ENCODE measurements at places on chromosomes 1 and 21.

DNA sequence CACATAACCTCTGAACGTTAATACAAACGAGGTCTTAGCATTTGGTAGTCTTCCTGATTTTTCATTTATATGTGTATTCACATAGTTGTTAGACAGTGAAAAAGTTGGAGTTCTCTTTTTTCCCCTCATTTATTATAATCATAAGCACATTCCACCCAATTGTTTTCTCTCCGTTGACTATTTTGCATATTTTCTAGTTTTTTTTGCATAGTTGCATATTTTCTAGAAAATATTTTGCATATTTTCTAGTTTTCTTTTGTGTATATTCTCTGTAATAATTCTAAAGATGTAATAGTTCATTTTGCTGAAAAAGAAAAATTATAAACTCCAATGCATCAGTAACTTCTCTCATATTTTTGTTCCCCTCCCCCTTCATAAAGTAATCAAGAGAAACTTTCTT is 47.5 kb downstream of the FYB2 start:
- no peak for DNase-seq

DNA sequence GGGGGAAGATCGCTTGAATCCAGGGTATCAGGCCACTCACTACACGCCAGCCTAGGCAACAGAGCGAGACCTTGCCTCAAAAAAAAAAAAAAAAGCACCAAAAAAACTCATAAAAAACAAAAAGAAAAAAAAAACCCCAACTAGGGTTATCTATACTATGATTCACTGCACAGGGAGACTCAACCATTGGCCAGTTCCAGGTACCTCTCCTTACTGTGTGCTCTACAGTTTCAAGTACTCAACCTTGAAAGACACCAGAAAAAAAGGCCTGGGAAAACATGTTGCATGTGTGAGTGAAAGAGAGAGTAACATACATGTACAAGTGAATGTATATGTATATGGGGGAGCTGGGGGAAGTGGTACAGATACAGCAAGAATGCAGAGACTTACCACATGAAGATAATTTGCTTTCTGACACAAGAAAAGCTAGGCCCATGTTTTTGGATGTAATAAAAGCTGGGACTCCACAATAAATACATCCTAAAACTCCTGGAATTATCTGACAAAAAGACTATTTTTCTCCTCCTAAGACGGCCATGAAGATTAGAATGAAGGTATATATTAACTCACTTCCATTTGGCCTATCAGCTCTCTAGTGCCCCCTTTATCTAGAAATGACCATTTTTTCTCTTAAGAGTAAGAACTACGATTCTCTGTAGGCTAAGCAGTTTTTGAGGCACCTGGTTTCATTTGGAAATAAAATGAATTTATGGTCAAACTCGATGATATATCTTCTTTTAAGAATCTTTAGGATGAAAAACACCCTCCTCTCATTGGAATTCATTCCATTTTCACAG is 52.2 kb downstream of the SLC27A3 start:
- DNase-seq: no peak

GRCh38 chr1:220791956-220792355 is 5.2 kb downstream of the MTARC1 start:
- no peak for DNase-seq

- DNase-seq: no peak
Measured at GRCh38 chr1:21604208-21604957, 64.8 kb downstream of the RAP1GAP start.

DNA sequence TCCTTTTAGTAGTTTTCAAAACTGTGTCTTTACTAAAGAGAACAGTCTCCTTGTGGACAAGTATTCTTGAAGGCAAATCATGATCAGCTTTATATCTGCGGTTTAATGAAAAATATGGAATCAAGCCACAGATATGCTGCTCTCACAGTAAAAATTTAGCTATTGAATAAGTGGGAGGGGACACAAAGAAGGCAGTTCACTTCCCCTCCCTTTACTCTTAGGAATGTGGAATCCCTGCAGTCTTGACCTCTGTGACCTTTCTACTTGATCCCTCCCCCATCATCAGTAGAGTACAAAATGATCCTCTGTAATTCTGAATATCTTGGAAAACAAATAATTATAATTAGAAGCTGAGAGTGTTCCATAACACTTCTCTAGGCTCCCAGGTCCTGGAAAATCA is 136.7 kb upstream of the HOOK1 start:
- no peak for DNase-seq

GRCh38 chr21:16473988-16474387 is 744.2 kb downstream of the USP25 start:
- no peak for DNase-seq

- DNase-seq: no peak
Measured at GRCh38 chr1:160197231-160197630, 6.9 kb downstream of the CASQ1 start.

- DNase-seq: no peak
Measured at GRCh38 chr1:64492424-64492823, 22.5 kb downstream of the CACHD1 start.

- no peak for DNase-seq
Measured at GRCh38 chr21:42561762-42562650, 48.4 kb downstream of the SLC37A1 start.

DNA sequence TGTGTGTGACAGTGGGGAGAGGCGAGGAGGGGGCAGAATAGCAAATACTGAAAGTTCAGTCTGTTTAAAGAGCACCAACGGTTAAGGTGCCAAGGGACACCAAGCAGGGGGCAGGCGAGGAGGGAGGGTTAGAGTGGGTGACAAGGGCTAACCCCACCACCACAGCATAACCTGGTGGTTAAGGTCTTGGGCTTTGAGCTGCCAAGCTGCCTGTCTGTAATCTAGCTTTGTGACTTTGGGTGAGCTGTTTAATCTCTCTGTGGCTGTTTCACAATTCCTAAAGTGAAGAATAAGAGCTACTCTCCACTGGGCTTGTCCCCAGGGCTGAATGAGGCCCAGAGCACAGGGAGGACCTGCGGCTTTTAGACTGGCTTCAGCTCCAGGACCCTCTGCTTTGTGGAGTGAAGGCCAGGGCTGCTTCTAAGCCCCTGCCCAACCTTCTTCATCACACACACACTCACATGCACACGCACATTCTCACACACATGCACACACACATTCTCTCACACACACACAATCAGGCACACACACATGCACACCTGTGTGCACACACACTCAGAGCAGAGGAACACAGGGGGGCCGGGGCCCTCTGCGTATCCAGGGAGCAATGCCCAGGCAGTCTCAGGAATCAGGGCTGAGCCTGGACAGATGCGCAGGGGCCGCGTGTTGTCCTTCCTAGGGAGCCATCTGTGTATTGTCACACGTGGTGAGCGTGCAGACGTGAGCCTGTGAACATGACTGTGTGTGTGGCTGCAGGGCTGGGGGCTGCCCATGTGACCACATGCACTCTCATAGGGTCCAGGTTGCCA is 101.6 kb upstream of the TARDBP start:
- no peak for DNase-seq

DNA sequence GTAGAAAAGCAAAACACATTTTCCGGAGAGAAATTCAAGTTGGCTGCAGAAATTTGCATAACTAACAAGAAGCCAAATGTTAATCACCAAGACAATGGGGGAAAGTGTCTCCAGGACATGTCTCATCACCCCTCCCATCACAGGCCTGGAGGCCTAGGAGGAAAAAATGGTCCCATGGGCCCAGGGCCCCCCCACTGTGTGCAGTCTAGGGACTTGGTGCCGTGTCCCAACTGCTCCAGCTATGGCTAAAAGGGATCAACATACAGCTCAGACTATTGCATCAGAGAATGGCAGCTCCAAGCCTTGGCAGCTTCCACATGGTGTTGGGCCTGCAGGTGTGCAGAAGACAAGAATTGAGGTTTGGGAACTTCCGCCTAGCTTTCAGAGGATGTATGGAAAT is 138.2 kb downstream of the USH2A start:
- DNase-seq: no peak

GRCh38 chr1:114756009-114756892 is 1.5 kb downstream of the CSDE1 start:
- no peak for DNase-seq

GRCh38 chr1:29112705-29113412 is 10.8 kb downstream of the TMEM200B start:
- no peak for DNase-seq

DNA sequence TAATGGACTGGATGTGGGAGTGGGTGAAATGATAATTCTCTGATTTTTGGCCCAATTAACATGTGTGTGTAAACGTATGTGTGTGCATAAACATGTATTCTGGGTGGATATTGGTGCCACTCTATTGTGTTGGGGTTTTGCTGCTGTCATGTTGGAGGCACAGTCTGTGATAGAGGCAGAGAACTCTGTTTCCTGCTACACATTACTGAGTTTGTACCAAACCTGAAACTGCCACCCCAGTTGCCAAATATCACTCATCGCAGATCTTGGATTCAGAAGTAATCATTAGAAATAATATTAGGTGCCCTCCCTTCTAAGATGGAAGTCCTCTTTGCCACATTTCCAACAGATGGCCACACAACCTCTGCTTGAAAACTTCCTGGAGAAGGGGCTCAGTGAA is 13.8 kb downstream of the FASLG start:
- no peak for DNase-seq

DNA sequence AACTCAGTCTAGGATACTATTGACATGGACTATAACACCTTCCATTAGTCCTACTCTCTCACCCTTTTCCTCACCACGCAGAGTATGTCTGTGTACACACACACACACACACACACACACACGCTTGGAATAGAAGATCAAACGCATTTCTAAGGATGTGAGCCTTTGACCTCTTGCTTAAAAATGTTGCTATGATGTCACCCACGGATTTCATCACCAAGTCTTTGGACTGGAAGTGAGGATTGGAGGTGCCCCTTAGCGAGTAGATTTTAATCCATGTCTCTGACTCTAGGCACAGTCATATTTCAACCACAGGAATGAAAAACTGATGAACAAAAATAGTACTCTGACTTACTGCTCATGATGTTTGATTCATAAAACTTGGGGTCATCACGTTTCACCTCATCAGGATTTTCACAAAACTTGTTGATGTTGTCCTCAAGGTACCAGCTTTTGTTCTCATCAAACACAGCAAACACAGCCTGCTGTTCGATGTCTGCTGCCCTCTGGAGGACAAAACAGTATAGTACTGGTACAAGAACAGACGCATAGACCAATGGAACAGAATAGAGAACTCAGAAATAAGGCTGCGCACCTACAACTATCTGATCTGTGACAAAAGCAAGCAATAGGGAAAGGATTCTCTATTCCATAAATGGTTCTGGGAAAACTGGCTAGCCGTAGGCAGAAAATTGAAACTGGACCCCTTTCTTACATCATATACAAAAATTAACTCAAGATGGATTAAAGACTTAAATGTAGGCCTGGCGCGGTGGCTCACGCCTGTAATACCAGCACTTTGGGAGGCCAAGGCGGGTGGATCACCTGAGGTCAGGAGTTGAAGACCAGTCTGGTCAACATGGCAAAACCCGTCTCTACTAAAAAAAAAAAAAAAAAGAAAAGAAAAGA is 39.9 kb downstream of the F5 start:
- DNase-seq: no peak

DNA sequence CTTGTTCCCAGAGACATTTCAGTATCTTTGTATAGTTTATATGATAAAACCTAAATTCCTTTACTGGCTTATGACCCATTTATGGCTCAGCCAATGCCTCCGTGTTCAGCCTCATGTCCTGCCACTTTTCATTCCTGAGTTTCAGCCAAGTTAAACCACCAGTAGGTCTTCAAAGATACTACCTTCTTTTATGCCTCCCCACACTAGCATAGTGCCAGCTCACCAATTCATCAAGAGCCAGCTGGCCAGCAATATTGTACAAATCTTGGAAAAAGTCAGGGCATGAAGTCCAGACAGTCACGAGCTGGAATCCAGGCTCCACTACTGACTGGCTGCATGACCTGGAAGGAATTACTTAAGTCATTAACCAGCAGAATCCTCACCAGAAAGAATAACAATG is 446.0 kb downstream of the GPATCH2 start:
- no peak for DNase-seq

GRCh38 chr1:202625416-202626360 is 84.6 kb downstream of the SYT2 start:
- DNase-seq: no peak

- DNase-seq: no peak
Measured at GRCh38 chr1:69244211-69244610, 323.5 kb upstream of the LRRC7 start.

DNA sequence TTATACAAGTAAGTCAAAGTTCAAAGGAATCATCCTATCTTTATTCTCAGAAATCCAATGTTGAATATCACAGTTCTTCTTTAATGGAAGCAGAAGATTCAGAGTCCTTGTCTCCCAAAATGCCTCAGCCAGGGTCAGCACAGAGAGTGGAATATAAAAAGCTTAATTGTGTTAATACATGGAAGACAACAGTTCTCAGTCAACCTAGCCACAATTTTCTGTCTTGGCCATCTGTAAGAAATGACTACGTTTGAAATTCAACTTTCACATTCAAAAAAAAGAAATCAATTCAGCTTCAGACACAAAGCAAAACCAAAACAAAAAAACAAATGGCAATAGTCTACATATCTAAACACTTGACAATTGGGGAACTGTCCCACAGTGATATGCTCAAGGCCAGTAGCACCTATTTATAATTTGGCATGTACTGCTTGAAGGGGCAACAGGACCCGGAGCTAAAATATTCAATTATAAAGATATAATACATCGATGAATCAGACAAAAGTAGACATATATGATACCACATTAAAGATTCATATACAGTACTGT is 27.3 kb upstream of the GLIS1 start:
- no peak for DNase-seq

- DNase-seq: no peak
Measured at GRCh38 chr1:14140831-14141401, 440.9 kb downstream of the PRDM2 start.

- DNase-seq: no peak
Measured at GRCh38 chr1:18549106-18549505, 68.4 kb downstream of the KLHDC7A start.

DNA sequence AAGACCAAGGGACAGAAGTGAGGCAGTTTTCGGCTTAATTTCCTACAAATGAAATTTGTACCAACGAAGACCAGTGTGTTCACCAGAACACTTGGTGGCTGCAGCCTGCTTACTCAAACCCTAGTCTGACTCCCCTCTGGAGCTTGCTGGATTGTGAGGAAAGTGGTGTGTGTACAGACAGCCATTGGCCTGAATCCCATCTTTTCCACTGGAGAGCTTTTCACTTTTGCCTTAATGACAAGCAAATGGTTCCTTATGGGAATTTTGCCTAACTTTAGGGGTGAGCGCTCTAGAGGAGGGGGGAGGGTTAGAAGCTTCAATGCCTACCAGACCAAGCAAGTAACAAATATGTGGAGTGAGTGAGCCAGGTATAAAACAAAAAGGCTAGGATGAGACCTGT is 17.3 kb downstream of the METTL13 start:
- no peak for DNase-seq

- DNase-seq: no peak
Measured at GRCh38 chr1:238153253-238153652, 262.5 kb upstream of the ZP4 start.

Measured in T-helper 2 cell (primary cell).